ENCODE measurements at places on chromosomes 3 and 15.

GRCh38 chr15:76073554-76073953 is 13.8 kb downstream of the TMEM266 start:
- peak; percentile 48 for DNase-seq

DNA sequence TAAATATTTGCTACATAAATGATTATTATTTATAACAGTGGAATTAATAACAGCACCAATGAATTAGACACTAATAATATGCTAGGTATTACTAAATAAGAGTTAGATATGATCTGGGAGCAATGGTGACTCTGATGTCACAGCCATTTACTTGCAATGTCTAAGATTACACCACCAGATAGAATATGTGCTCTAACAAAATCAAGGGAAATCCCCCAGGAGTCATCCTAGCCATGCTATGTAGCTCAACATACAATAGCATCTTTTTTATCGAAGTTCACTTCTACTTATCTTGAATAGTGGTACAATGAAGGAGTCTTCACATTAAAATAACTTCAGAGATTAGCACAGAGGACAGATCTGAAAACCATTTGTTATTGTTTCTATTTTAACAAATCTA is 154.0 kb downstream of the FMN1 start:
- no peak for DNase-seq

DNA sequence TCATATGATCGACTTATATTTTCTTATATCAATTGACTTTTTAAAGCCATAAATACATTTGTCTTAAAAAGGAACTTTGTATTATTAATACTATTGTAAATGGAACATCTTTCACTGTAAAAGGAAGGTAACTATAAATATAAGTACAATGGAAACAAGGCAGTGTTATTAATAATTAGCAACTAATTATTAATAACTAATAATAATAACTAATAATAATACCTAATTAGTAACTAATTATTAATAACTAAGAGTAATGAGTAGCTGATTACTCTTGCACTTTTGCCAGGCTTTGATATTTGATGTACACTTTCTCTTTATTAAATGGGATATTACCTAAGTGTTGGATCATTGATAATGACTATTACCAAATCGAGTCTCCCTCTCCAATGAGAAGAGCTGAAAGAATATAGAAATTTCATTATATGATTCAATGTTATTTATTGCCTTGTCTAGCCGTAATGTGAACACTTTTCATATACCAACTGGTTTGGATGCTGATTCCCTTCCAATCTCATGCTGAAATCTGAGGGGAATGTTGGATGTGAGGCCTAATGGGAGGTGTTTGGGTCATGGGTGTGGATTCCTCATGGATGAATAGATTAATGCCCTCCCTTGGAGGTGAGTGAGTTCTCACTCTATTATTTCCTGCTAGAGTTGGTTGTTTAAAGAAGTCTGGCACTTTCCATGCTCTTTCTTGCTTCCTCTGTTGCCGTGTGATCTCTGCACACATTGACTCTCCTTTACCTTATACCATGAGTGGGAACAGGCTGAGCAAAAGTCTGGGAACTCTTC is 202.1 kb upstream of the ZBTB20 start:
- DNase-seq, result peak; percentile 16

DNA sequence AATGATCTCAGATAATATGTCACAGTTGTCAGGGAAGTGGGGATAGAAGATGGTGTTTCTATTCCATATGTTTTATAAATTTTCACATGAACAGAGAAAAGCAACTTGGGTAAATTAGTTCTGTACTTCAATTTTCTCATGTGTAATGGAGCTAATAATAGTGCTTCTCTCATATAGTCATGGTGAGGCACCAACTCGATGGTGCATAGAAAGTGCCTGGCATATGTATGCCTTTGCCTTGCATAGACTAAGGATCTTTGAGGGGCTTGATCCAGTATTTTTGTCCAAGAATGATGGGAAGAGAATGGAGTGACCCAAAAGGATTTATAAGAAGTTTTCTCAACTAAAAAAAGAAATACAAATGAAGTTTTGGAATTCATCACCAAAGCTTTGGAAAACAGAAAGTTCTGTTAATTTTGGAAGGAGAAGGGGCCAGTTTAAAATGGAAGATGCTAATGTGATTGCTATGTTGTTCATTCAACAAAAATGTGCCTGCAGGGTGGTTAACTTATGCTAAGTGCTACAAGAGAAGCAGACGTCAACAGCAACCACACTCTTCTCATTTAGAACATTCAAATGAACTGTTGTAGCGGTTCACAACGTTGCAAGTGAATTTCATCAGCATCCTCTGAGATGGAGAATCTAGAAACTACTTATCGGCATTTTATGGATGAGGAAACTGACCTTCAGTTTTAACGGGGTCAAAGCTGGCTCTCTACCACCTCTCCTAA is 86.1 kb downstream of the RTP4 start:
- no peak for DNase-seq

DNA sequence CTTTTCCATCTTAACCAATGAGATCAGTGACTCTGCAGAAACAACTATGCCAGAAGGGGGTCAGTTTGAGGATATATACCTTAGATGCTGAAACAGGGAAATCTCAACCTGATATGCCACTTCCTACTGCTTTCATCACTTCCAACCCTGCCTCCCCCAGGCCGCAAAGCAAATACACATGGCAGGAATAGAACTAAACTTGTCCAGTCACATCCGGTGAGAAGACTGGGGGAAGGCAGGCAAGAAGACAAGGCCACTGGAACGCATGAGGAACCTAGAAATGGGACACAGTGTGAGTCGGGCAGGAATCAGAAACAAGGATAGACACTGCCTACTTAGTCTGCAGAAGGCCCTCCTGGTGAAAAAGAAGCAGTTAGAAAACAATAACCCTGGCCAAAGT is 90.6 kb downstream of the MYO5A start:
- DNase-seq, result no peak

- no peak for DNase-seq
Measured at GRCh38 chr3:50582083-50582482, 12.8 kb downstream of the HEMK1 start.

- peak; percentile 30 for DNase-seq
Measured at GRCh38 chr3:176739159-176739558, 458.1 kb downstream of the TBL1XR1 start.

DNA sequence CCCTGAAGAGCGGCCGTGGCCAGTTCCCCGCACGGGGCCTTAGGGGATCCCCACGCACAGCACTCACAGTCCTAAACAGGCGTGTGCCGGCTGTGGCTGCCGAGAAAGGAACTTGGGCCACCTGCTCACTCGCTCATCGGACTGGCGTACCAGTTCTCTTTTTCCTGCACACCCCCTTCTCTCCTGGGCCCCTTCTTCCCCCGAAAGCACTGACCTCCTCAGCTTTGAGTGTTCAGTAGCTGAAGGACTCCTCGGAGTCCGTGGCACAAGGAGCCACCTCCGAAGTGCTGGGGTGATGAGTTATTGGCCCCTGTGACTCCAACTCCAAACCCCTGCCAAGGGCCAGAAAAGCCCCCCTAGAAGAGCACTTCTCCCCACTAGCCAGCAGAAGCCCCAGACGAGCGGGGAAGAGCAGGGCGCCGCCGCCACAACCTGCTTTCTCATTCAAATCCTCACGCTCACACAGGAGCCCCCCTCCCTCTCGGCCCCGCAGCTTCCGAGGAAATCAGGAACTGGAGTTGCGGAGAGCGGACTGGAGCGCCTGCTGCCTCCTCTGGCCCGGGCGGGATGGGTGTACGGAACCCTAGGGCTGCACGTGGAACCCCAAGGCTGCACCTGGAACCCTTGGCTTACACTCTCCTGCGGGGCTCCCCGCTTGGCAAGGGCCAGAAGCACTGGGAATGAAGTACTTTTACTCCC is at the start of gene PLCH1:
Gene PLCH1 (minus strand): TSS at position 446 of the 699 bp plus-strand sequence. CDS start 40,847 bp downstream, outside the sequence.
- peak; percentile 76 for DNase-seq

DNA sequence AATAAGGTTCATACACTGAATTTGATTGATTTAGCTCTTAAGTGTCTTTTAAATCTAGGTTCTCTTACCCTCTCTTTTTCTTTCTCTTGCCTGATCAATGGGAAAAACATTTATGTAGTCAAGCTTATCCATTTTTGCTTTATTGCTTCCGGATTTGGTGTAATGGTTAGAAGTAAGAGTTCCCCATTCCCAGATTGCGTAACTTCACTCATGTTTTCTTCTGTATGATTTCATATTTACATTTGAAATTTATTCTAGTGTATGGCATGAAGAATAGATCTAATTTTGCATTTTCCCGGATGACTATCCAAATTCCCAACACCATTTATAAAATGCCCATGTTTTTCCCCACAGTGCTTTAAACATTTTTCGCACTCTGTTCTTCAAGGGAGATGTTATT is 27.9 kb upstream of the SV2B start:
- no peak for DNase-seq

- DNase-seq, result no peak
Measured at GRCh38 chr3:133561679-133562078, 11.8 kb upstream of the CDV3 start.

DNA sequence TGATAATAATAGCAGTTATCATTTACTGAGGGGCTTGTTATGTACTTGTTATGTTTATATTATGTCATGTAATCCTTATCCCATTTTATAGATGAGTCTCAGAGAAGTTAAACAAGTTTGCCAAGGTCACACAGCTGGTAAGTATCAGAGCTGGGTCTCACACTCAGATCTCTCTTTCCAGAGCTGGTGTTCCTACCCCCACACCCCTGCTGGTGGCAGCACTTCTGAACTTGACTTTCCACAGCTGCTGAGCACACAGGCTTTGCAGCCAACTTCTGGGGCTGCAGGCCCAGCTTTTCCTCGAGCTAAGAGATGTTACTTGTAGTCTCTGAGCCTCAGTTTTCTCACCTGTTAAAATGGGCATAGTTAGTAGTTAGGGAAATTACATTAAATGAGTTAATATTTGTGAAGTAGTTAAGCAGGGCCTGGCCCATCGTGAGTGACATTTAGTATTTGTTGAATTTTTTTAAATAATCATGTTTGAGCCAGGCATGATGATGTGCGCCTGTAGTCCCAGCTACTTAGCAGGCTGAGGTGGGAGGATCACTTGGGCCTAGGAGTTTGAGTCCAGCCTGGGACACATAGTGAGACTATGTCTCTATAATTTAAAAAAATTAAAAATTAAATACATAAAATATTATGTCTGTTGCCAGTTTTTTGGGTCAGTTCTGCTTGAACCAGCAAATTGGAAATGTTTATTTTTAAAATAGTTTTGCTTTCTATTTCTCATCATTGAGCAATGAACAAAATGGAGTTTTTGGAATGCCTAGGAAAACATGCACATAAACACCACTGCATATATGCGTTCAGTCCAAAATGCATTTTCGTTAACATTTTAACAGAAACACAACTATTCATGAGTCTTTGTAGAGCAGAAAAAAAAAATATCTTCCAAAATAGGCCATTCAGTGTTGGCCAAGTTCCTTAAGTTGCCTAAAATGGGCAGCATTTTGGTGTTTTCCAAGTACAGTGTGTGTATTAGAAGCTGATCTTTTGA is 87.3 kb downstream of the SMAD6 start:
- peak; percentile 60 for DNase-seq

DNA sequence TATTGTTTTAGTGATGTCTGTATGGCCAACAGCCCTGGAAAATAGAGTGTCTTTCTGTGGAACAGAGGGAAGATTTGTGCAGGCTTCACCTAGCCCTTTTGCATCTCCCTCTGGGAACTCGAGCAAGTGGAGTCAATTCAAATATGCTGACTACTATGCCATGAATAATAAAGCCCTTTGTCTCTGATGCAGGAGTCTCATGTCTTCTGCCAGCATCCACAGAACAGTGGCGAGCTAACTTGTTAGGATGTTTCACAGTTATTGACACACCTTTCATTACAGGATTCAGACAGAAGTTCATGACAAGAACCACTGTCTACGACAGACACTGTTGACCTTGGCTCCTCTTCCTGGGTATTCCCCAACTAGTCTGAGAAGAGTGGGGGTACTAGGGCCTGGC is 15.6 kb upstream of the CCDC54 start:
- DNase-seq, result no peak

GRCh38 chr3:61814674-61815073 is 253.3 kb downstream of the PTPRG start:
- no peak for DNase-seq

- no peak for DNase-seq
Measured at GRCh38 chr3:38878646-38879045, 62.6 kb upstream of the SCN10A start.

- peak; percentile 21 for DNase-seq
Measured at GRCh38 chr15:29289173-29289572, 19.6 kb upstream of the NSMCE3 start.

- DNase-seq, result no peak
Measured at GRCh38 chr3:100082714-100083113, 31.6 kb downstream of the FILIP1L start.

DNA sequence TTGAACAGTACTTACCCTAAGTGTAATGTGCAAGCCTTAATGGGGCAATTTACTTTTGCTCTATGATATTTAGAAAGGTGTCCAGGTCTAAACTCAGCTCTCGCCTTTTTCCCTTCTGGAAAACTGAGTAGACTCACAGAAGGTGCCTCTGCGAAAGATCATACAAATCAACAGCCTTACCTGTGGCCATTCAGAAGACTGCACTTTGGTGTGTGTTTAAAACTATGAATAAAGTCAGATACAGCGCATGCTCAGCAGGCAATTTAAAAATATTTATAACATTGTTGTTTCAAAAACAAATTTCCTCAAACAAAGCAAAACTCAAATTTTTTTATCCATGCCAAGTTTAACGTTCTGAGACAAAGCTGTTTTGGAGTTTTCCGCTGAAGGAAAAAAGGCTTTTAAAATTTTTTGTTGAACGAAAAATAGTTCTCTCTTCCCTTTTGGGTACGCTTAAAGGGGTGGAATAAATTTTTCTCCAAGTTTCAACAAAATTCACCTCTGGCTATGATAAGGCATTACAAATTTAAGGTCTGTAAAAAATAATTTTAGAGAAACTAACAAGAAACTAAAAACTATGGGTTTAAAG is 156.3 kb downstream of the TIGIT start:
- DNase-seq, result peak; percentile 61

GRCh38 chr3:149832086-149832485 is 19.1 kb downstream of the RNF13 start:
- peak; percentile 27 for DNase-seq

GRCh38 chr15:93861413-93861812 is 369.9 kb upstream of the MCTP2 start:
- no peak for DNase-seq

GRCh38 chr3:149414557-149415231 is 37.2 kb upstream of the TM4SF1 start:
- no peak for DNase-seq

DNA sequence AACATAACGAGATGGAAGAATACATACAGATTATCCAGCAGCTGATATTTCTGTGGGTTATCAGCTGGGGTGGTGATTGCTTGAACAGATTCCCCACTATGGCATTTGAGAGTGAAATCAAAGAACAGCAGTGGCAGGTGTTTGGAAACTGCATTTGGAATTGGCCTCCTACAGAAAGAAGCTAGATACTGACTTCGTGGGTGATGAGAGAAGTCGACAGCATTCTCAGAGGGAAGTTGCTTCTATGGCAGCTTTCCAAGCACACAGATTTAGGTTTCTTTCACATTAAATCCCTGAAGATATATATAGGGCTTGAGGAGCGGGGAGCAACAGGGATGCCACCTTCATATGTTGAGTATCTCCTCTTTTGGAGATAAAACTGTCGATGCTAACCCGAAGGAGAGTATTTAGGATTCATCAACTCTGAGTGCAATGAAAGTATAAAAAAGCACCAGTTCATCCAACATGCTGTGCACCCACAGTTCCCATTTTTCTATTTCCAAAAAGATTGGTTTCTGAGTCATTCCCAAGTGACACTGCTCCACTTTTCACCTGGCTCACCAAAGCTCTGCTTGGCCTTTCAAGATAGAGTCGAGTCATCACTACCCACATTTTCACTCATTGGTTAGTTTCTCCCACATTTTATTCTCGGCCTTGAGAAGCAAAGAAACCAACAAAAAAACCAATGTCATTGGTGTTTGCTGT is 579.8 kb upstream of the SUCLG2 start:
- no peak for DNase-seq
